ENCODE measurements at places on chromosomes 1 and 21.
A peak's percentile ranks its signal among the peaks of the same experiment; 100 is the strongest.

DNA sequence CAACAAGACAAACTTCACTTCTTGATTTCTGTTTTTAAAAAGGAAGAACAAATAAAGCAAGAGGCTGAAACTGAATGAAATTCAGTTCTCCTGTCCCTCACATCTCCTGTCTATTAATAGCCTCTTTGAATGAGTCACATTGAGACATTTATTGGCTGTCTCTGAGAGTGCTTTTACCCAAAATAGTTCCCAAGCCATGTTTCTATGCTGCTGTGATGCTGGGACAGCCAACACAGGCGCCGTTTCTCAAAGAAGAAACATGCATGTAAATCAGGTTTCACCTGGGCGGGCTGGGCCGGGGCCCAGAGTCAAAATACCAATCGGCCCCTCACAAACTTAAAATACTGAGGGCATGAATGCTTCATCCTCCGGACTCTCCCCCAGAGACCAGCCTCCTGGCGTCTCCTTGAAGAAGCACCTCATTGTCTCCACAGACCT is 105.2 kb downstream of the EDEM3 start:
- DNase-seq = no peak

- no peak for DNase-seq
Measured at GRCh38 chr21:38938769-38939168, 133.0 kb downstream of the ETS2 start.

GRCh38 chr1:230205719-230206198 is 138.7 kb downstream of the GALNT2 start:
- DNase-seq = no peak

- DNase-seq = no peak
Measured at GRCh38 chr1:59718989-59719360, 95.8 kb upstream of the HOOK1 start.

GRCh38 chr1:106831511-106831910 is 225.0 kb upstream of the PRMT6 start:
- DNase-seq = no peak

GRCh38 chr1:194043984-194044755 is 857.8 kb upstream of the B3GALT2 start:
- DNase-seq = no peak

GRCh38 chr21:46546799-46547198 is 58.1 kb downstream of the S100B start:
- no peak for DNase-seq

DNA sequence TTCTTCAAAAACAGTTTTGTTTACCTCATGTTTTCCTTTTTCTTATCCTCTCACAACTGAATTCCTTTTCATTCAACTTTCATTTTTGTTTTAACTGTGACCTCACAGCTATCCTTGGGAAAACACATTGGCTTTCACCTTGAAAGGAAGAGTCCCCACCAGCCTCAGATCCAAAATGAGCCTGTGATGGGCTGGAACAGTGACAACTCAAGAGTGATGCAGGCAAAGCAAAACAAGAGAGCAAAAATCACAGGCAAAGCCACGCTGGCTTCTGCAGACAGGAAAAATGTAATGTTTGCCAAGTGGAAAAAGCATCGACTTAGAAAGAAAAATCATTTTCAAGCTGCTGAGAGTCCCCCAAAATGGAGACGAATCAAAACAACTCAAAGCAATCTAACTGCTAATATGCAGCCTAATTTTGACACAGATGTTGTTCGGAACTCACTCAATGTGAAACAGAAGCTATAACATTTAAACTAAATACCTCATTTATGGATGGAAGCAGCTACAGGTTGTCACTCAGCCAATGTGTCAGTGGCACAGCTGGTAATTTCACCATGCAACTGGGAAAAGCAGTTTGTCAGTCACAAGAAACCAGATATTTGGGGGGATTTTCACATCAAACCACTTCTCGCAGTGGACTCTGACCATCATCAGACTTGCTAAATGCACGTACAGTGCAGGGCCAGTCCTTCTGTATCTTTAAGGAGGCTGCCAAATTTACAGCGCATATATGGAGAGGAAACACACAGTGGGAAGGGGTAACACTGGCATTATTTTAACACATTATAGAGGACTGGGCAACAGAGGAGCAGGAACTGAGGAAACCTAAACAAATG is 50.7 kb downstream of the ALG14 start:
- no peak for DNase-seq

- DNase-seq = peak; percentile 58
Measured at GRCh38 chr1:36342426-36343185, 19.2 kb upstream of the EVA1B start.

DNA sequence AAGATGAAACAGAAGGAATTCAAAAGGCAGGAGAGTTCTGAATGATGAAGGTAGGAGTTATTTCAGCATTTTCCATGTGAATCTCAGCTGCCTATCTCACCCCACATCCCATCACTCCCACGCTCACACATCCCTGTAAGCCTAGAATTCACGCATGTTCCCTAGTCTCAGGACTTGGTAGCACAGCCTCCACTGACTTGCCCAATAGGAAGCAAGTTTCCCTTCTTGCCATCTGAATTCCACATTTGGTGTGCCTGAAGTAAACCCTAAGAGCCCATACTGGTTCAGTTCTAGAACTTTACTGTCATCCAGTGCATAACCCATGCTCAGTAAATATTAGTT is 56.6 kb downstream of the STYXL2 start:
- no peak for DNase-seq

DNA sequence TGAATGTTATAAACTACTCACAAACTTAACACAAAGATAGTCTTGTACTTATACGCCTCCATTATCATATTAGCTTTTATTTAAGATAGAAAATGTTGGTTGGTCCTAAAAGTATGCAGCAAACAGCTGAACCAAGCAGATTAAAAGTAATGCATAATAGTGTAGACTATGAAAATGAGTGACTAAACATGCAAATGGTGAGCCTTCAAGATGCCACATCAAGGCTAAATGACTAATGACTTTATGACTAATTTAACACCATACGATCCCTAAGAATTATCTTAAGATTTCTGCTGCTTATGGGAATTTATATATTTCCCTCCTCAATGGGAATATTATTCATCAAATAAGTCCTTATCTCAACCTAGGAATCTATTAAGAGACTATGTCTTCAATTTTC is 4.6 kb downstream of the GPATCH2 start:
- DNase-seq = no peak

DNA sequence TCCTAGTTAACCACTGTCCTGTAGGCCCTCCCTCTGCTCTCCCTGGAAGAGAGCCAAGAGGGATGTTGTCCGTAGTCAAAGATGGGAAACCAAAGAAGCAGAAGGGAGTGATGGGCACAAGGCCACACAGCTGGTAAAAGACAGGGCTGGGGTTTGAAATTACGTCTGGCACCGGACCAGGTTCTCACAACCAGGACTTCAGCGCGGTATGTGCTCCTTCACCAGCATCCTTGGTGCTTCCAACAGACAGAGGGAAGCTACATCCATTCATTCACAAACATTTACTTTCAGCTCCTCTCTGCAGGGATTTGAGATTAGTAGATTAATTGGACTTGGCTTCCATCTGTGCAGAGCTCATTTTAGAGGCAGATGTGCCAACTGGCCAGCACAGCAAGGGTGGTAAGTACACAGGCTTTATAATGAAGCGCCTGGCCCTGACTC is 191.2 kb downstream of the TRABD2B start:
- no peak for DNase-seq

- no peak for DNase-seq
Measured at GRCh38 chr1:222117809-222118208, 375.9 kb upstream of the DUSP10 start.

DNA sequence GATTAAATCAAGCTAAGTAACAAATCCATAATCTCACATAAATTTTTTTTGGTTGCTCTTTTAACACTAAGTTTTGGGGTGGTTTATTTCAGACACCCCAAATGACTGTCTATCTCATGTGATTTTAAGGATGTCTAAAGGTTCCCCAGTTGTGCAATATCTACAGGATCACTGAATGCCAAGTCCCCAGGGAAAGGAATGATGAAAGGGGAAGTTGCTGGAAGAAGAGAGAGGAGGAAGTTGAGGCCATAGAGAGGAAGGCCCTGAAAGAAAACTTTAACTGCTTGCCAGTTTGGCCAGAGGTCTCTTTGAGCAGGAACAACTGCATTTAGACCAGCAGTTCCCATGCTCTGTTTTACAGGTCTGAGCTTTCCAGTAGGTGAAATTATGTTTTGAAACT is 27.5 kb upstream of the SLC19A2 start:
- DNase-seq = no peak

GRCh38 chr1:237769916-237770315 is 120.8 kb downstream of the ZP4 start:
- DNase-seq = no peak

- no peak for DNase-seq
Measured at GRCh38 chr1:87392248-87393192, 63.8 kb downstream of the LMO4 start.

DNA sequence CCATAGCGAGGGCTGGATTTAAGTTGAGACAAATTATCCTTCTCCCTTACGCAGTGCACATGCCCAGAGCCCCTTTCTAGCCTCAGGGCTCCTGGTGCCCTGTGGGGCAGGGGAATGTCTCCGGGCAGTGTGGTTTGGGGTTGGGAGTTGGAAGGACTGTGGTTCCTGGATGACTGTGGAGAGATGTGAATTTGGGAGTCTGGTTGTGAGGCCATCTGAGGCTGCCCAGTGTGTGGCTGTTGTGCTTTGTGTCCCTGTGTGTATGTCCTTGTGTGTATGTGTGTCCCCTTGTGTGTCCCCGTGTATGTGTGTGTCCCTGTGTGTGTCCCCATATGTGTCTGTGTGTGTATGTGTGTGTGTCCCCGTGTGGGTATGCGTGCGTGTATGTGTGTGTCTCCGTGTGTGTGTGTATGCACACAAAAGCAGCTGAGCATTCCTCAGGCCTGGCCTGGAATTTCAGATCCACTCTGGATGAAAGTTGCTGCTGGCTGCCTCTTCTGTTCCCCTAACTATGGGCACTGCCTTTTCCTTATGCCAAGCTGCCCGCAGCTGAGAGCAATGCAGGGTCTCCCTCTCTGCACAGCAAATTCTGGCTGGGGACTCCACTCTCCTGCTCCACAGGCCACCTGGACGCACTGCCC is 65.4 kb downstream of the UBIAD1 start:
- no peak for DNase-seq

GRCh38 chr1:64915381-64916274 is 50.7 kb downstream of the JAK1 start:
- no peak for DNase-seq

DNA sequence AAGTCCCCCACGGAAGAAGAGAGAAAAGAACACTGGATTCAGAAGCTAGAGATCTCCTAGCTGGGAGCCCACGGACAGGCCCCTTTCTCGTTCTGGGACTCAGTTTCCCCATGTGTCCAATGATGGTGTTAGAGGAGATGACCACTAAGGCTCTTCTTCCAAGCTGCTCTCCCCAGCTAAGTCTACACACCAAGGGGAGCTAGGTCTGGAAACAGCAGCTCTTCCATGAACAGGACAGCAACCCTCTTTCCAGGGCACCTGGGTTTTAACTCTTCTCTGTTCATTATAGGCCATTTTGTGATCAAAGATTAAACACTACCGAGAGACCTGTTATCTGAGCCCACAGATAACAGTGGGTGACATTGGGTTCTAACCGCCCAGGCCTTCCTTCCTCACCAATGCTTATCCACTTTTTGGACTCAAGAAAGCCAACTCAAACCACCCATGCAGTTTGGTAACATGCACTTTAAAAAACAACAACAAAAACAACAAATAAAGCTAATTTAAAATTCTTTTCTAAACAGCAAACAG is 85.9 kb downstream of the MRPL37 start:
- no peak for DNase-seq

DNA sequence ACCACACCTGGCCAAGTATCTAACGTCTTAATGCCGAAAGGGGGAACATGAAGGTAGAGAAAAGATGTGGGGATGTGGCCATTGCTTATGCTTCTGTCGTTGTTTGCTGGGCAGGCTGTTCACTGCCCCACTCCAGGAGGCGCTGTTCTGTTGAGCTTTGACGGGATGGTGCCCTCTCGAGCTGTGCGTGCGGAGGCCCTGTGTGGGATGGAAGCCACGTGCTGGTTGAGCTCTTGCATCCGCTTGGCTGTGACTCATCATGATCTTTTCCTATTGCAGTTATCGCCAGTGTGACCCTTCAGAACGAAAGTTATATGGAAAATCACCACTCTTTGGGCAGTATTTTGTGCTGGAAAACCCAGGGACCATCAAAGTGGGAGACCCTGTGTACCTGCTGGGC is 26.3 kb downstream of the MTARC1 start:
- no peak for DNase-seq

GRCh38 chr1:17867470-17867869 is 112.3 kb downstream of the ACTL8 start:
- no peak for DNase-seq

- no peak for DNase-seq
Measured at GRCh38 chr1:6154525-6155319, 25.4 kb downstream of the CHD5 start.

DNA sequence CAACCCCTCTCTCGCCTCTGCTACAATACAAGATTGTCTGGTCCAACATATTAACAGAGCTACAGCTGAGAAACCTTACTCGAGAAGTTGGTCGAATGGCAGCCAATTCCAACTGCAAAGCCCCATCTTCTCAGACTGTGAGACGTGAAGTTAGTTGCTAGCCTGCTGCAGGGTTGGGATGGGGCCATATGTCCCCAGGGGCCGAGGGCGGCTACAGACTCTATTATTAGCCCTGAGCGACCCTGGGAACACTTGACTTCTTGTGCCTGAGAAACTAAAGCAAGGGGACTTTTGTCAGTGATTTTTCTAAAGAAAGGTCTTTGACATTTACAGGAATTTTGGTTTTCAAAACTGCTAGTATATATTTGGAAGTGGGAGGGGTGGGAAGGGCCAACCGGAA is 13.7 kb downstream of the NCF2 start:
- no peak for DNase-seq

DNA sequence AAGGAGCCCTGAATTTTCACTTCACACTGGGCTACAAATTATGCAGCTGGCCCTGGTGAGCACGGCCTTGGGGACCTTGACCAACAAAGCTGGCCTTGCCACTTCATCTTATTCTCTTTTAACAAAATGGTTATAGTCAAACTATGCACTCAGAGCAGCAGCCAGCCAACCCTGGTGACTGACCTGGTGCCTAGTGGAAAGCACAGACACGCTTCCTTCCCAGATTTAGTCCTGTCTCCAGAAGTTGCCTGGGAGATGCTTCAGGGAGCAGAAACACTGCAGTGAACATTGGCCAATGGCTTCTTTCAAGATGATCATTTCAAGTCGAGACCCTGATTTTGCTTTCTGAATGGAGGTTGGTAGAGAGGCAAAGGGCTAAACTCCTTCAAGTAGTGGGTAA is 249.3 kb downstream of the SIPA1L2 start:
- no peak for DNase-seq

GRCh38 chr1:201444792-201445191 is 23.3 kb upstream of the TNNI1 start:
- DNase-seq = no peak

- DNase-seq = no peak
Measured at GRCh38 chr1:3617806-3618345, 6.6 kb upstream of the MEGF6 start.
